Adipocyte (in vitro differentiated cells): ENCODE measurements at places on chromosomes 5 and 9.

DNA sequence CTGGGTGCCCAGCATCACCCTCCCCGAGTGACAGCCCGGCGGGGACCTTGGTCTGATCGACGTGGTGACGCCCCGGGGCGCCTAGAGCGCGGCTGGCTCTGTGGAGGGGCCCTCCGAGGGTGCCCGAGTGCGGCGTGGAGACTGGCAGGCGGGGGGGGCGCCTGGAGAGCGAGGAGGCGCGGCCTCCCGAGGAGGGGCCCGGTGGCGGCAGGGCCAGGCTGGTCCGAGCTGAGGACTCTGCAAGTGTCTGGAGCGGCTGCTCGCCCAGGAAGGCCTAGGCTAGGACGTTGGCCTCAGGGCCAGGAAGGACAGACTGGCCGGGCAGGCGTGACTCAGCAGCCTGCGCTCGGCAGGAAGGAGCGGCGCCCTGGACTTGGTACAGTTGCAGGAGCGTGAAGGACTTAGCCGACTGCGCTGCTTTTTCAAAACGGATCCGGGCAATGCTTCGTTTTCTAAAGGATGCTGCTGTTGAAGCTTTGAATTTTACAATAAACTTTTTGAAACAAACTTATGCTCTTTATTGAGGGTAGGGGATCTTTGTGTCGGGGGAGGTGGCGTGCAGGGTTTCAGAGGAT lies 1.3 kb downstream of the GADD45G start:
- peak; percentile 79 for DNase-seq

GRCh38 chr5:94575196-94575595 lies 43.2 kb downstream of the KIAA0825 start:
- no peak for DNase-seq

DNA sequence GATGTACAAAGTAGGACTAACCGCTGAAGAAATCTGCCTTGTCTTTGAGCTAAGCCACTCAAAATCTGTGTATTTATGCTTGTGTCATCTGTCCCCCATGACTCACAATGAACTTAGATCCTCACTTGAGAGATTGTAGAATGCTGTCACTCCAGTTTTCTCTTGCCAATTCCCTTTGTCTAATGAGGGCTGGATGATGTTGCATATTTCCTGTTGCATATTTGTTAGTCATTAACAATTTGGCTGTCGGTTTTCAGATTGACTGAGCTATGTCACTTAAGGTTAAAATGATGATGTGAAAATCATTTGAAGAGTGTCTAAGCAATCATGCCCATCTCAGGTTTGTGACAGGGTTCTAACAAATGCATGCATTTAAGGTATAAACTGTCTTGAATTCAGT lies 481.7 kb downstream of the CDH10 start:
- DNase-seq, result no peak

DNA sequence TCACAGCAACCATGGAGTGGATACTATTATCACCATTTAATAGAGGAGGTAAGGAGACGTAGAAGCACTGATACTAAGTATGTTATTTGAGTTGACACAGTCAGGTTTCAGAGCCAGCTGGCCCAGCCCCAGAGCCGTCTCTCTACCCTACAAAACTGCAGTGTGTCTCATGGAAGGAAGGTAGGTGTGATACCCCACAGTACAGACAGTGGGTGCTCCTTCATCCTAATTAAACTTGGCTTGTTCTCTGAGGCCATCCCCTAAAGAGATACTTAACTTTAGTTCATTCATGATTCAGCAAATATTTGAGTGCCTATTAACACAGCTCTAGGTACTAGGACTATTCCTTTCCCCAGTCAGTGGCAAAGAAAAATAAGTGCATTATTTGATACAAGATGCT lies 22.6 kb downstream of the PIP5K1B start:
- DNase-seq, result no peak

- peak; percentile 24 for DNase-seq
These were observed 246.4 kb downstream of the ACTL7B start for GRCh38 chr9:108609227-108609896.

- no peak for DNase-seq
These were observed 1.5 kb downstream of the ST6GALNAC4 start for GRCh38 chr9:127915325-127915752.

- peak; percentile 94 for DNase-seq
These were observed 60.1 kb downstream of the GALNT12 start for GRCh38 chr9:98867429-98868168.

DNA sequence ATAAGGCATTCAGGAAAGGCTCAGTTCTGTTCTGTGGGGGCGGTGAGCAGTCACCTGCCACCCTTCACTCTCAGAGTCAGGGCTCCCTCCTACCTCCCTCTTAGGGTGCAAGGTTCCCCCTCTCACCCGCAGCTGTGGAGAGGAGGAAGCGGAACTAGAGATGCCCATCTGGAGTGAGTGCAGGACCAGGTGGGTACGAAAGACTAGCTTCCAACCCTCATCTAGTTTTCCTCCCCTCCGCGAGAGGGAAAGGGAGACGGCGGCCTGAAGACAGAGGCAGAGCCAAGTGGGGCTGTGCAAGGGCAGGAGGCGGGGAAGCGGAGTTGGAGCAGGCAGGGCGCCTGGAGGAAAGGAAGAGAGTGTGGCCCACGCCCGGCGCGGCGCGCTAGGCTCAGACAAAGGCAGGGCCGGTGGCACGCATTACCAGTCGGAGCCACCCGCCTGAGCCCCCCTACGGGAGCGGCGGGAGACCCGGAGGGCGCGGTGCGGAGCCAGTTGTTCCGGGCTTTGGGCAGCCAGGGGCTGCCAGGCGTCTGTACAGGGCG lies 7.3 kb downstream of the PRR7 start:
- DNase-seq, result peak; percentile 43

DNA sequence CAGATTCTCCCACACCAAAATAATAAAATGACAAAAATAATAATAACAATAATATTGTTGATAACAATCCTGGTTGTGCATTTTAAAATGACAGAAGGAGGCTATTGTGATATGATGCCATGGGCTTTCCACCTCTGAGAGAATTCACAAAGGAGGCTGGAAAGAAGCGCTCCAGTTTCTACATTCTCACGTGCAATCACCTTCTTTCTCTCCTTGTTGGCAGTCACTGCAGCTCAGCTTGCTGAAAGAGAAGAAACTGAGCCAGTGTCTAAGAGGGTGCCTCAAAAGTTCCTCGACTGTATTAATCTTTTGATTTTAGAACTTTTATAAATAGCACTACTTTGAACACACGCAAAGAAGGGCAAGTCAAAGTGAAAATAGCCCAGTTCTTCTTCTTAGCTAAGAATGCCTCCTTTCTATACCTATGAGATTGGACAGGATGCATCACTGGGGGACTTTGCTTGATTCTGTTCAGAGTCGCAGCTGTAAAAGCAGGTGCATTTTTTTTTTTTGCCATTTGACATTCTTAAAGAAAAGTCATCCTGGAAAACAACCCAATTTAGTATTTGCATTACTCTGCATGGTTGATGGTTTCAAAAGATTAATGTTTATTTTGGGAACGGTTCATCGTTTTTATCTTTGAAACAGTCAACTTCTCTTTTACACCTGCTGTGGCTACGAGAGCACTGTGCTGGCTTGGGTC lies 12.4 kb upstream of the SUB1 start:
- DNase-seq, result no peak

GRCh38 chr5:132262882-132263547 lies 5.5 kb downstream of the PDLIM4 start:
- DNase-seq, result peak; percentile 51

- DNase-seq, result peak; percentile 13
These were observed 219.9 kb upstream of the NFIL3 start for GRCh38 chr9:91643481-91644077.

DNA sequence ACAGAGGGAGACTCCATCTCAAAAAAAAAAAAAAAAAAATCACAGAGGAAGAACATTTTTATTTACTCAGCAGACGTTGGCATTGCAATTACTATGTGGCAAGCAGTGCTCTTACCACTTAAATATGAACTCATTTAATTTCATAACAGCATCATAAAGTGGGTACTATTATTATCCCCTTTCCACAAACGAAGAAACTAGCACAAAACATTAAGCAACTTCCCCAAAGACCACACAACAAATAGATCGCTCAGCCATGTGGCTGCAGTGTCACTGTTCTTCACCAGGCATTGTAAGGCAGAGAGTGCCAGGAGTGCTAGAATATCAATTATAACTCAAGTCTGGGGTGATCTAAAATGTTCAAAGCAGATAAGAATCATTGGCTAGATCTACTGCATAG lies 69.8 kb upstream of the PLPP6 start:
- no peak for DNase-seq

DNA sequence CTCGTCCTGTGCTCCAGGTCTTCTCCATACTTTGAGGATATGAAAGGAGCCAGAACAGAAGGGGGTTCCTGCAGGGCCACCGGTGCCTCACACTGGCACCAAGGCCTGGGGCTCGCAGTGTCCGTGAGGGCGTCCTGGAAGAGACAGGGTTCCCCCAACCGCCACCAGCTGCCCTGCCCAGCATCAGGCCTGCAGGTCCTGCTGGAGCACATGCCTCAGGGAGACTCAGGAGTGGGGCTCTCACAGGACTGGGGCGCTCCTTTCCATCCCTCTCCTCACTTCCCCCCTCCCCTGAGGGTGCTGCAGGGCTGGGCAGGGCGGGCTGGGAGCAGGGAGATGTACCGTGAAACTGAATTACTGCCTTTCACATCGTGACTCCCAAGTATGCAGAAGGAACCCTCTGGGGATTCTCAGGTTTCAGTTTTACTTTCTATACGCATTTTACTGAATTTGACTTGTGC lies 31.7 kb downstream of the CEP72 start:
- no peak for DNase-seq

GRCh38 chr9:27856054-27856453 lies 282.8 kb upstream of the C9orf72 start:
- no peak for DNase-seq

GRCh38 chr5:139664086-139664693 lies 16.0 kb downstream of the CXXC5 start:
- no peak for DNase-seq

- no peak for DNase-seq
These were observed at the start of gene ADGRV1 for GRCh38 chr5:90558344-90559192. TSS of gene ADGRV1 (plus strand) at chr5:90558797. CDS start at chr5:90558896, 99 bp downstream.

DNA sequence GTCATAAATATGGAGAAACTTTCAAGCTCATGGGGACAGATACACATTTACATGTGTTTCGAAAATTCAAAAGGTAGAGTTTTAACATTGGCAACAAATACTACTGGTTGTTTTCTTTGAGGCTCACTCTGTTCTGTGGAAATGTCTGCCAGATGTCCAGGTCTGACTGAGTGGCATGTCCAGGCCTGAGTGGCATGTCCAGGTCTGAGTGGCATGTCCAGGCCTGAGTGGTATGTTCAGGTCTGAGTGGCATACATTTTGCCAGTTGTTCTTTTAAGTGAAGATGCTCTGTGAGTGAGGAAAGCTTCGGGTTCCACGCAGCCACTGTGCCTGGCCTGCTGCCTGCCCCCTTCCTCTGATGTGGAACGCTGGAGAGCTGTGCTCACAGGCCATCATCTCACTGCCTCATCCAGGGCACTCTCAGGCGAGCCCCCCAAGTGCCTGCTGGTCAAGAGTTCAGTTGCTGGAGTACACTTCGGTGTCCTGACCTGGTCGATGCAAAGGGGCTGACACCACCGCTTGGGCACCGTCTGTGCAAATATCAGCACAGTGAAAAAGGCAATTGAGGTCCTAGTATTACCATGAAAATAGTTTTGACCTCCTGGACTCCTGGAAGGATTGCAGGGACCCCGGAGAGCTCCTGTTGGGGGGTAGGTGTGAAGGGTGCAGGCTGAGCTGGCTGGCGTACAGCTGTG lies 89.9 kb downstream of the EHMT1 start:
- DNase-seq, result no peak

DNA sequence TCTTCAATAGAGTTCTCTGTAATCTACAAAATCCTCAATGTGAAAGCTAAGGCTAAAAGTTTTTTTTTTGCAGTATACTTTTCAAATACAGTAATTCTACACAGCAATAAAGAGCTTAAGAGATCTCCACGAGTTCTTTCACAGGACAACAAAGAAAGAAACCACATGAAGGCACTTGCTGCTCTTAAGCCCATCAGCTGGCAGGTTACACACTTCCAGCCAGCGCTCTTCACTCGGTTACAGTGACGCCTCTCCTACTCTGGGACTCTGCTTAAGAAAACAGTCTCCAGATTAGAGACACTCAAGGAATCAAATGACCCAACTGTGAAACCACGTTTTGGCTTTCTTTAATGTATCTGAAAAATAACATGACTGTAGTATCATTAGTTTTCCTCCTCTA lies 85.0 kb downstream of the ROR2 start:
- no peak for DNase-seq

DNA sequence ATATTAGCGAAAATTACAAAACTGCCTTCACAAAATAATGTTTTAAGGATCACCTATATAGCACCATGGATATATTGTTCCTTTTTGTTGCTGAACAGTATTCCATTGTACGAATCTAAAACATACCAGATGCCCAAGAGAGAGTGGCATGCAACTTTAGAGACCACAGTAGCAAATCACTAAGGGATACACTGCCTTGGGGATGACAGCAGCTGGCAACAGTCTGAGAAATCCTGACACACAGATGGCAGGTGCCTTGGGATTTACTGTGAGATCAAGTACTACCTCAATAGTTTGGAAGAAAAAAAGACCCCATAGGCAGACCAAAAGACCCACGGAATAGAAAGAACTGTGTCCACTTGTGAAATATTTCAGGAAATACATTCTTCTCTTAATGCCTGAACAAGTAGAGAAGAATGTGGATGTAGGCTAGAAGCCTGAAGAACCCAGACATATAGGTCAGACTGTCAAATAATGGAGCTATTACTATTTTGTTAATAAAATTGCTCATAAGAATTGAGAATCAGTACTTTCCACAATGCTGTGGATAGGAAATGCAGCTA lies 53.4 kb downstream of the PLPP1 start:
- DNase-seq, result peak; percentile 41

DNA sequence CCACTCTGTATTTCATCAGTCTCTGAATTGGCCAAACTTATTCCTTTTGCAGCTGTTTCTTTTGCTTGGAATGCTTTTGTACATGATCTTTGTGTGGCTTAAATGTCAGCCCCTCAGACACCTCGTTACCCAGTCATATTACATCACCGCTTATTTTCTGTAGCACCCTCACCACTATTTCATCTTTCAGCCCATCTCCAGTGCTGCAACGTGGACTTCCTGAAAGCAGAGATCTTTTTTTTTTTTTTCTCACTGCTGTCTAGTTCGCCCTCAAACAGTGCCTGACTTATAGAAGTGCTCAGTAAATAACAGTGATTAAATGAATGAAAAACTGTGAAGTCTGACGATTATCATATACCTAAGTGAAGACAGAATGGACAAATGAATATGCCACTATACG lies 835 bp downstream of the SRA1 start:
- DNase-seq, result peak; percentile 64

- no peak for DNase-seq
These were observed 530.4 kb upstream of the DAB2 start for GRCh38 chr5:39955156-39955555.

DNA sequence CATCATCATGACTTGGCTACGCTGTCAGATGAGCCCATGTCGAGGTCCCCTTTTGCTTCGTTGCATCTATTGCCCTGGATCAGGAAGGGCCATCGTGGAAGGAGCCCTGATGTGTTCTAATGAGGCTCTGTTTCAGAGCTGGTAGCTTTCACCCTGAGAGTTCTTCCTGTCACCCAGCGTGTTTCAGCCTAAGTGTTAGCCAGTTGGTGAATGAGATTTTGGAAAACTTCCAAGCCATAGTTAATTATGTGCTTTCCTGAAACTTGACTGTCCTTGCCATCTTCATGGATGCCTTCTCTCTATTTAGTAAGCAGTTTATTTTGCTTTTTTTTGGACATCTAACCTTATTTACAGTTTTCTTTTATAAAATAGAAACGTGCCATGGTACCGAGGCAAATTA lies 1695.4 kb upstream of the WWC1 start:
- no peak for DNase-seq
